ENCODE measurements at places on chromosomes 4 and X.

GRCh38 chr4:139035650-139036049 lies 20.1 kb downstream of the NOCT start:
- no peak for DNase-seq

DNA sequence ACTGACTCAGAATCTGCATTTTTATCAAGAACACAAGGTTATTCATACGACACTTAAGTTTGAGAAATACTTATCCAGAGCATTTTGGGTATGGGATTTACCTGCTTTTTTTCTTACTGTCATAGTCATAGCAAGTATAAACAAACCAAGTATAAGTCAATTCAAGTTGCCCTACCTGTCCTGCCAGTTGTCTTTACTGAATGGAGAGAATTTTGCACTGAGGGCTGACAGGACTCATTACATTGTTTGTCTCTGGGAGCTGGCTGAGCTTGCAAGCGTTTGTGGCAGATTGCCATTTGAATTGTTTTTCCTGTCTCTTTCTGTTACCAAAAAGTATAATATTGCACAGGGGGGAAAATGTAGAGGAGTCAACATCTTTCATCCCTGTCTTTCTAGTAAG lies 278.9 kb upstream of the MAGEC2 start:
- no peak for DNase-seq

DNA sequence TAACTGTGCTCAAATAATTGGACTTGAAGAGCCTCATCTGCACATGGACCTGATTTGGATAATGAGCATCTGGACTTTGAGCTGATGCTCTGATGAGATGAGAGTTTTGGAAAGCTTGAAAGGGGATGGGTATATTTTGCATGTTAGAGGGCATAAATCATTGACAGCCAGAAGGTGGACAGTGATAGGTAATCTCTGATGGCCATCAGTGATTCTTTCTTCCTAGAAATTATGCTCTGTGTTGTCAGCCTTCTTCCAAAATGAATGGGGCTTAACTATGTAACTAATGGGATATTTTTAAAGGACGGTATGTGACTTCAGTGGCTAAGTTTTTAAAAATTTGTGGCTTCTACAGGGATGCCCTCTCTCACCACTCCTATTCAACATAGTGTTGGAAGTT lies 334.0 kb downstream of the PTTG2 start:
- no peak for DNase-seq

GRCh38 chr4:150609131-150609530 lies 27.2 kb downstream of the MAB21L2 start:
- peak; percentile 1 for DNase-seq

DNA sequence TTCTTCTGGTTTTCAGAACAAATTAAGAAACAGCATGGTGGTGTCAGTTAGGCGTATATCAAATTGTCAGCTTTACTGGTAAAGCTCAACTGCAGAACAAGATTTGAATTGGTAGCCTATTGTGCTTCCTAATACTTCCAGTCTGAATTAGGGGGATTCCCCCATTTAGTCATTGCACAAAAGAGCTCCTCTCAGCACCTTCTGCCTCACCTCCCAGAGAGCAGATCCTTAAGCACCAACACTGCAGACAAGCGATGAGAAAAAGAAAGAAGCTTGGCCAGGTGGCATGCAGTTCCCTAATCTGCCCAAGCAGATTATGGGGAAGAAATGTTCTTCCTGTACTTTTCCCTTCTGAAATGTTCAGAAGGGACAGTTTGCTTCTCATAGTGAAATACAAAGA lies 9.2 kb downstream of the MAP9 start:
- no peak for DNase-seq

DNA sequence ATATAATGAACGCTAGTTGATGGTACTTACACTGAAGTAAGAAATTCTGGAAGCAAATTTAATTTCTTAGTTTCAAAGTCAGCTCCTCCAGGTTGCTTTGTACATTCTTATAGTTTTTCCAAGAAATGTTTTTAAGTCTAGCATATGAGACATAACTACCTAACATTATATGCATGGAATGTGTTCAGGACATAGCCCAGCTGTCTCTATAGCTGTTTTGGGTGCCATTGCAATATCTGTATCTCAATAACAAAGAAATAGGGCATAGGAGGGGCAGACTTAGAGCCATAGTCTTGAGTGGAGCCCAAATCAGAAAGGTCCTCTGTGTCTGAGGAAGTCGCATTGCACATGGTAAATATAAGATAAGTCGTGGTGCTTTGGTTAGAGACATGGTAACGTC lies 143.4 kb downstream of the CBR4 start:
- DNase-seq = no peak

DNA sequence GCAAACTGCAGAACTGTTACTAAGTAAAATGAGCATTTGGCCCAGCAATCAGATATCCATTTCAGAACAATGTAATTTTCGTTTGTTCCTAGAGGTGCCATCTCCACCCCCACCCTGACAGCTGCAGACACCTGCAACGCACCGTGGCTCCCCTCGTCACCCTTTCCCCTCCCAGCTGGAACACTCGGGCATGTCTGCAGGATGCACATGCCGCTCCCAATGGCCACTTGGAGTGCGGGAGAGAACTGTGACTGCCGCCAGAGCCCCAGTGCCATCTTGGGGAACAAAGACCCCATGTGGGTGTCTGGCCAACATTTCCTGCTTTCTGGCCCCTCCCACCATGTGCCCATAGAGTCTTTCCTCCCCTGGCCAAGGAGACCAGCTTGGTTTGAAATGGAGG lies 436.2 kb downstream of the PCDH10 start:
- no peak for DNase-seq

GRCh38 chr4:6049985-6050384 lies 31.8 kb upstream of the C4orf50 start:
- no peak for DNase-seq

- DNase-seq = no peak
These were observed 20.5 kb downstream of the NUDT9 start for GRCh38 chr4:87442889-87443288.
